ENCODE measurements at places on chromosomes 6 and 20.

GRCh38 chr20:38125157-38126056 is 39.7 kb downstream of the TGM2 start:
- no peak for DNase-seq

GRCh38 chr6:8686077-8686476 is 250.7 kb upstream of the SLC35B3 start:
- no peak for DNase-seq

- DNase-seq = no peak
Measured at GRCh38 chr6:45086360-45087084, 241.6 kb upstream of the RUNX2 start.

DNA sequence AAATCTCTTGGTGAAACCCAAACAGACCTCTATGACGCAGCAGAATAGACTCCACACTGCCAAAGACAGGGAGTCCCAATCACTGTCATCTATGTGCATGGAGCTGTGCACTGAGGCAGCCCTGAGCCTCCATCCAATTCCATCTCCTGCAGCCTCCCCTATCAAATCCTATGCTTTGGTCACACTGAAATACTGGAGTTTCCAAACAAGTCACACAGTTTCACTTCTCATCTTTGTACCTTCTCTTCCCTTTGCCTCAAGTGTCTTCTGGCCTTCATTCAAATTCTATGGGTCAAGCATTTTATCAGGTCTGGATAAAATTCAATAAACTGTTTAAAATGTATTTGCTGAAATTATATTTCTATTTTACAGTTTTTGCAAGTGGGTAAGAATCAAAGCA is 38.5 kb downstream of the FBXL4 start:
- DNase-seq = no peak

GRCh38 chr6:161649068-161649467 is 375.2 kb upstream of the AGPAT4 start:
- DNase-seq = no peak

DNA sequence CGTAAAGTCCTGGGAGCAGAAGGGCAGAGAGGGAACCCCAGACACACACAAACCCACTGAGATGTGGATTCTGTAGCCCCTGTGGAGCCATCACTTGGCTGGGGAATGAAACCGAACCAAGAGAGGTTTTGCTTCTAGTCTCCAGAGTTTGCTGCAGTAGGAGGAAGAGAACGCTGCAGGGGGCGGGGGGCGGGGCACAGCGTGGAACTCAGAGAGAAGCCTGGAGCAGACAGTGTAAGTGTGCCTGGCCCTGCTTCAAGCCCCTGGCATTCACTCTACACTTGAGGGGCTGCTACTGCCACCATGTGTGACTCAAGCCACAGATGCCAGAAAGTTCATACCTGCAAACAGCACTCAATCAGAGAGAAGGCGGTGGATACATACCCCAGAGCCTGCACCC is 18.9 kb downstream of the GABRR1 start:
- DNase-seq = no peak

All from bone marrow (tissue), 2 donors.